ENCODE measurements at places on chromosomes 1 and 21.
A peak's percentile ranks its signal among the peaks of the same experiment; 100 is the strongest.

- H3K4me3 ChIP-seq: no peak overlapping the region
- DNase-seq: no peak
- no peaks in the 10 kb centered on the region for H3K36me3 ChIP-seq
- H3K4me1 ChIP-seq: no peaks in the 10 kb centered on the region
These were observed 13.2 kb downstream of the TMEM240 start for GRCh38 chr1:1527092-1527816.

GRCh38 chr1:26833432-26834405 is 7.2 kb downstream of the ZDHHC18 start:
- H3K27ac ChIP-seq: peak overlapping the region; percentile 99
- H3K4me3 ChIP-seq: peak overlapping the region; percentile 59
- H3K36me3 ChIP-seq: peaks cover 50% of the 10 kb centered on the region
- H3K27me3 ChIP-seq: no peaks in the 10 kb centered on the region
- DNase-seq: peak; percentile 95

DNA sequence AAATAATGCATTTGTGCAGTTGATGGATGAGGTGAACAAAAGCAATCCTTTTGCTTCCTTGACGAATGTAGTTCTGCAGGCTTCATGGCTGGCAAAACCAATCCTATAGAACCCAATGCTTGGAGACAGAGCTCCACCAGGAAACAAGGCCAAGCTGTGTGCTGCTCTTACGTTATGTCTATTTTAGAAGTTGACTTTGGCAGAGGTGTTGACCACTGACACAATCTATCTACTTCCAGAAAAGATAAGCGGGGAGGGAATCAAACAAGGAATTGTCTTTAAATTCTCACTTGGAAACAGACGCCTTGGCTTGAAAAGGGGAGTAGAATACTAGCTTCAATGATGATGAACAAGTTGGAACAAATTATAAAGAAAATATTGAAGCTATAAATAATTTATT is 211.2 kb downstream of the SETD4 start:
- no peak for DNase-seq
- no peaks in the 10 kb centered on the region for H3K4me1 ChIP-seq
- H3K27ac ChIP-seq: no peak overlapping the region
- no peak overlapping the region for H3K4me3 ChIP-seq
- no peaks in the 10 kb centered on the region for H3K27me3 ChIP-seq

DNA sequence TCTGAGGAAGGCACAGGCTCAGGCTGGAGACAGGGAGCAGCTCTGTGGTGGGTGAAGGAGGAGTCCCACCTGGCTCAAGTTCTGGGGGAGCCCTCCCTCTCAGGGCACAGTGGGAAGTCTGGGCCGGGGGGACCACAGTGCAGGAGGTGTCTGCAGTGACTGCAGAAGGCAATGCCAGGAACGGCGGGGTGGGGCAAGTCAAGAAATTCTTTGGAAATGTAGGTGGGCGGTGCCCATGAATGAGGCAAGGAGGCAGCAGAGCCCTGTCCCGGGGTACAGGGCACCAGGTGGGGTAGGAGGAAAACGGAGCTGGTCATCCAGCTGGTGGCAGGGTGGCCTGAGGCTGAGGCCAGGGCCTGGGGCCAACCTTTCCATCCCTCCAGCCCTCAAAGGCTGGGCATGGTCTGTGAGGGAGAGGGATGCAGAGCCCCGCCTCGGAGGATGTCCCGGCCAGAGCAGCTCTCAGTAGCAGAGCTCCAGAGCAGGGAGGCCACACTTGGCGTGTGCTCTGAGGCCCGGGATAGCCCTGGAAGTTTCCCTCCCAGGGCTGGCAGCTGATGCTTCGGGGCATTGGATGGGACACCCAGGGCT is 4.7 kb downstream of the TFF3 start:
- no peak overlapping the region for H3K4me3 ChIP-seq
- no peaks in the 10 kb centered on the region for H3K36me3 ChIP-seq
- DNase-seq: no peak
- H3K27me3 ChIP-seq: no peaks in the 10 kb centered on the region

- no peak overlapping the region for H3K27ac ChIP-seq
- H3K4me1 ChIP-seq: no peaks in the 10 kb centered on the region
- no peaks in the 10 kb centered on the region for H3K27me3 ChIP-seq
- no peak overlapping the region for H3K4me3 ChIP-seq
- DNase-seq: no peak
These were observed 23.2 kb downstream of the AVPR1B start for GRCh38 chr1:206094024-206094423.

- H3K36me3 ChIP-seq: no peaks in the 10 kb centered on the region
- DNase-seq: no peak
- no peaks in the 10 kb centered on the region for H3K27me3 ChIP-seq
- no peaks in the 10 kb centered on the region for H3K4me1 ChIP-seq
- no peak overlapping the region for H3K27ac ChIP-seq
- H3K4me3 ChIP-seq: no peak overlapping the region
These were observed 30.5 kb downstream of the SLC30A1 start for GRCh38 chr1:211548321-211549091.

DNA sequence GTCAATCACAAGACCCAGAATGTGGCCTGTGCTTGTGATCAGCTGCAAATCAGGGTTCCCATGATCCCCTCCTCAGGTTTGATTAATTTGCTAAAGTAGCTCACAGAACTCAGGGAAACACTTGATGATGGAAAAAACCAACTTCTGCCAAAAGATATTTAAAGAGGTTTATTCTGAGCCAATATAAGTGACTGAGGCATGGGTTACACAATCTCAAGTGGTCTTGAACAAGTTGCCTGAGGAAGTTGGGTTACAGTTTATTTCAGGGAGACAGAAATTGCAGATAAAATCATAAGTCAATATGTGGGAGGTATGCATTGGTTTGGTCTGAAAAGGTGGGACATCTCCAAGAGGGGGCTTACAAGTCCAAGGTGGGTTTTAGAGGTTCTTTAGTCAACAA is 243.1 kb downstream of the S1PR1 start:
- H3K4me3 ChIP-seq: no peak overlapping the region
- no peak overlapping the region for H3K27ac ChIP-seq
- DNase-seq: no peak
- H3K36me3 ChIP-seq: no peaks in the 10 kb centered on the region
- no peaks in the 10 kb centered on the region for H3K27me3 ChIP-seq

DNA sequence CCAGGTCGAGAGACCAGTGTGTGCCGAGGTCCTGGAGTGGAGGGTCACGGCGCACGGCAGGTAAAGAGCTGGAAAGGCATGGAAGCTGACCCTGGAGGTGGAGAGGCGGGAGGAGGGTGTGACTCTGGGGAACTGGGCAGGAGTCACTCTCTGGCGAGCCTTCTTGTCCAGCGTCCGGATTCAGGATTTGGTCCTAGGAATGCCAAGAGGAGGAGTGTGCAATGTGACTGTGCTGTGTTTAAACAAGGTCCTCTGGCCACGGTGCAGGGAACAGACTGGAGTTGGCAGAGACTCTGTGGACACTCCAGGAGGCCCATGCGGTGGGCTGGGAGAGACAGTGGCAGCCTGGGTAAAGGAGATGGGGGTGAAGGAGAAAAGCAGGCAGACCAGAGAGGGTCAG is 64.2 kb upstream of the CASZ1 start:
- no peak overlapping the region for H3K4me3 ChIP-seq
- no peaks in the 10 kb centered on the region for H3K4me1 ChIP-seq
- DNase-seq: no peak
- H3K27me3 ChIP-seq: peaks cover 3% of the 10 kb centered on the region
- no peak overlapping the region for H3K27ac ChIP-seq

DNA sequence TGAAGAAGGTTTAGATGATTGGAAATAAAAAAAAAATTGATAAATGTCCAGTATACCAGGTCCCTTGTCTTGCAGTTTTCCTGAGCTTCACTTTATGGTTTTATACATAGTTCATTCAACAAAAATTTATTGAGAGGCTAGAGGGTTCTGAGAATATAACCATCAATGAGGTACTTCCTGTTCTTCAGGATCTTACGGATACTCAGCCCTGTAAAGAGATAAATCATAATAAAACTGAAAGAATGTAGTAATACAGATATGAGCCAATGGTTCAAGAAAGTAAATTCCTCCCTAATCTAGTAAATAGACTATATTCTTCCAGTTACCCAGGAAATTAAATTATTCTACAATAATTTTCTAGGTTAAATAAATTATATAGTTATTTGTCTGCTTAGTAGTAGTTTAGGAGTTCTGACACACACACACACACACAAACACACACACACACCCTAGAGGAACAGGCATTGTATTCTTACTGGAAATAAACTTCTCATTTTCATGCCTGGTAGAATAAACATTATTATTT is 70.4 kb upstream of the HMCN1 start:
- H3K4me1 ChIP-seq: no peaks in the 10 kb centered on the region
- H3K27me3 ChIP-seq: no peaks in the 10 kb centered on the region
- no peaks in the 10 kb centered on the region for H3K36me3 ChIP-seq
- H3K4me3 ChIP-seq: no peak overlapping the region
- no peak for DNase-seq

- DNase-seq: peak; percentile 23
- no peaks in the 10 kb centered on the region for H3K27me3 ChIP-seq
- no peak overlapping the region for H3K27ac ChIP-seq
- peaks cover 8% of the 10 kb centered on the region for H3K4me1 ChIP-seq
- no peaks in the 10 kb centered on the region for H3K36me3 ChIP-seq
These were observed 4.8 kb downstream of the FAM3B start for GRCh38 chr21:41321211-41321907.
